ENCODE measurements at places on chromosomes 1 and 21.
A peak's percentile ranks its signal among the peaks of the same experiment; 100 is the strongest.

GRCh38 chr1:145960468-145961108 lies 2.8 kb upstream of the LIX1L start:
- DNase-seq: peak; percentile 73

GRCh38 chr1:179169616-179170467 lies 59.6 kb downstream of the ABL2 start:
- DNase-seq: no peak

DNA sequence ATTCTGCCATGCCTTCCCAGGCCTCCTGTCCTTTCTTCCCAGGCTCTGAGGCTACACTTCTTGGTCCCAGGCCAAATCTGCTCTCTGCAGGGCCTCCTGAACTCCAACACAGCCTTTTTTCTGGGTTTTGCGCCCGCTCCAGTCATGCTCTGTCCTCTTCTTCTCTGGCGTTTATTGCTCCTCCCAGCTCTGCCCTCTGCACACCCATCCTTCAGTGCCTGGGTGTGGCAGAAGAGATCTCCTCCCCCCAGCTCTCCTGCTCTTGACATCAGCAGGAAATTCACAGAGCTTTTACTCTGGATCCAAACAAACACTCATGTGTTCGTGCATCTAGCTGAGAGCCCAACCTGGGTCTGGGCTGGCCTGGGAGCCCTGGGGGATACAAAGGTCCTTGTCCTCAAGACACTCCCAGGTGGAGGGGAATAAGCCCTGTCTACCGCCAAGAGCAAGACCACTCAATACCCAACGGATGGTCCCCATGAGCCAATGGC lies 22.9 kb upstream of the EPS8L3 start:
- DNase-seq: no peak

DNA sequence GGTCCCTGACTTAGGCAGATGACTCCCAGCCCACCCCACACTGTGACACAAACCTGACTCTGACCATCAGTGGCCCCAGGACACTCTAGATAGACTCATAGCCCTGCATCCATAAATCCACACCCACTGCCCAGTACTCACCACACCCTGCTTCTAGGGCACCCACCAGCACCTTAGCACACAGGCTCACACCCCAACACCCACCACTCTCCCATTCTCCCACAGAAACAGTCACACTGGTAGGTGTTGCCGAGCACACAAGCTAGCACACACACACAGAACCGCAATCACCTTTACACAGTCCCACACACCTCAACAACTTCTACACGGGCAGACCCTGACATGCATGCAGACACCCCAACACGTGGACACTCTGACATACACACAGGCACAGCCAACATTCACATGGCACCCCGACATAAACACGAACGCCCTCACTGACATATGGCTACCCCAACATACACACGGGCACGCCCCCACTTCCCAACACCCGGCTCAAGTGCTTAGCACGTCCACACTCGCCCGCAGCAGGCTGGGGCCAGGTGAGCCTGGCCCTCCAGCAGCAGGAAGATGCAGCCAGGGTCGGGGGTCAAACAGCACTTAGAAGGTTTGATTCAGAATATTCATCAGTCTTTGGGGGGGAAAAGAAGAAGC lies 105.5 kb upstream of the TARDBP start:
- DNase-seq: peak; percentile 52

DNA sequence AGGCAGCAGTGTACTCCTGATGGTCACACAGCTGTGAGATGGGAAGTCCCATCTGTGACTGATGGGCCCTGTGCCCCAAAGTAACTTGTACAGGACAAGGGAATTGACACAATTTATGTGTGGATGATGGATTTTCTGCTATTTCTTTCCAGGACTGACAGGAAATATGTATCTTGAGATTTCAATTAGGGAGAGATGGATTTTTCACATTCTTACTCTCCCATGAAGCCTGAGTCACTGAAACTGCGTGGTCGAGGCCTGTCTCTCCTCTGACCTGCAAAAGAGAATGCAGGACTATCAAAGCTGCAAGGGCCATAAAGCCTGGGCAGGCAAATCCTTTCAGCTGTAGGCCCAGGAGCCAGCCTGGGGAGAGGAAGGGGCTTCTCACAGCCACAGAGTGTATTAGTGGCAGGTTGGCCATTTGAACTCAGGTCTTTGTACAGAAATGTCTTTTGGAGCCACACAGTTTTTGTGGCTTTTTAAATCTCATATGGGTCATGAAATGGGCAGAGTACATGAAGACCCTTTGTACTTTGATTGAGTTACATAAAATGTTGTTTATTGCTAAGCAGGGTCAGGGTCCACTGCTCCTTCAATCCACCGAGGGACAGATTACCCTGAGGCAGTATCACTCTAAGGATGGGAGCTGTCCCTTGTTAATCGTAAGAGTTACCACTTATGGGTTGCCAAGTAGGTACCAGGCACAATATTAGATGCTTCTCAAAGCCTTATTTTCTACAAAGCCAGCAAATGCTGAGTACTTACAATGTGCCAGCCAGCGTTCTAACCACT lies 14.8 kb downstream of the ALX3 start:
- no peak for DNase-seq

DNA sequence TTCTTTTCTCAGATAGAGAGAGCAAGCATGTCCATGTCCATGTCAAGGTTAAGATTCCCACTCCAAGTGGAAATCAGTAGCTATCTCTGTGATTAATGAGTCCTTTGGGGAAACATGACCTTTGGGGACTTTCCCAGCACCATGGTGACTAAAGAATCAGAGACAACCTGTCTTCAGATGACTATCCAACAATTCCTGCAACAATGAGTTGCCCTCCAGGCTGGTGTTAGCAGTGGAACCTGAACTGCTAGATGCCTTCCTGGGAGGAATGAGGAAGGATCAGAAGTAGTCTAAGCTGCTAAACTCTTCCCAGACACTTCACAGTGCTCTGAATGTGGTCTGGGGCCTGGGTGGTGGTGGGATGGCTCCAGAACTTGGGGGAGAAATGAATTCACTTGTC lies 6.5 kb downstream of the S100A9 start:
- DNase-seq: no peak

- peak; percentile 8 for DNase-seq
These were observed 57.7 kb downstream of the ZC3H11B start for GRCh38 chr1:219555031-219555692.

GRCh38 chr1:102970496-102971078 lies 137.7 kb downstream of the COL11A1 start:
- DNase-seq: peak; percentile 50

DNA sequence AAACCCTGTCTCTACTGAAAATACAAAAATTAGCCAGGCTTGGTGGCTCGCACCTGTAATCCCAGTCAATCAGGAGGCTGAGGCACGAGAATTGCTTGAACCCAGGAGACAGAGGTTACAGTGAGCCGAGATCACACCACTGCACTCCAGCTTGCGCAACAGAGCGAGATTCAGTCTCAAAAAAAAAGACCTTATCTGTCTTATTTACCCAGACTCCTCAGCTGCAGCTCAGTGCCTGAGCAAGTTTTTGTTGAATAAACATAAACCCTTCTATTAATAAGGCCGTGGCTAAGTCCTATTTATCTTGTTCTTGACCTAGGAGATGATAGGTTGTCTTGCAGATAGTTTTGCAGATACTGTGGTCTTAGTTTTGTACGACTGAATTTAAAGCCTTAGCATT lies 136.4 kb upstream of the TMEM51 start:
- no peak for DNase-seq

DNA sequence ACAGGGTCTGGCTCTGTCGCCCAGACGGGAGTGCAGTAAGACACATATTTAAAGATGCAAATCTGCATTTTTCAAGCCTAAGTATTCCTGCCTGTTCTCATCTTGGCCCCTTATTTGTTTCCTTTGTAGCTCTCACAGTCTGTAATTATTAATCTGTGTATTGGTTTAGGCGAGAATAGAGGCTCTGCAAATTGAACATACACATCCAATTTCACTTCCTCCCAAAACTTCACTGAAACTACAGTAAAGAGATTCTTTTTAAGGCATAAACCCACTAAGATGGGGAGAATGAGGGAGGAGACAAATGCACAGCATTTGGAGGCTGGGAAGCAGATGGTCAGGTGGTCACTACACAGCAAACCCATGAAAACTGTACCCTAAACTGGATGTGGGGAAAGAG lies 21.0 kb downstream of the HMGN2 start:
- DNase-seq: no peak

DNA sequence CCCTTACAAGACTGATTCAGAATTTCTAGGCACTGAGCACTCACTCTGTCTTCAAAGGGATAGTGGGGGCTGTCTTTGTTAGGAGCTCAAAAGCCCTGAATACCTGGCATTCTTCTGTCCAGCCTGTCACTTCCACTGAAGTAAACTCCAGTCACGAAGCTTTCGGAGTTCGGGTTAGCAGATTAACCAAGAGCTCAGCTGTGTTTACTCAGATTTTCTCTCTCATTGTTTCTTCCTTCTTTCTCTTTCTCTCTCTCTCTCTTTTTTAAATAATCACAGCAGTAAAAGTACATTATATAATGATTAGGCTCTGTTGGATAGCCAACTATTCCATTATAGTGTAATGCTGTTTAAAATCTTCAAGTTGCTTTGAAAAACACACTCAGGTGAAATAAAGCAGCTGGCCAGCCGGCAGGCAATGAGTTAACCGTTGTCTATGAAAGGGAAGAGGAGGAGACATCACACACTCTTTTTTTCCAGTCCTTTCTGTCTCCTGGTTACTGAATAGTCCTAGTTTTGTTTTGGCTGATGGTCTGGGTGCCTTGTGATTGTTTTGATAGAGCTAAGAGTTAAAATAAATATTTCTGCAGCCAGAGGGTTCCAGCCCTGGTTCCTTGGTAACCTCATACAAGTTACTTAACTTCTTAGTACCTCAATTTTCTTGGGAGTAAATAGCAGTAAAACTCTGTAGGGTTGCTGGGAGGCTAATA lies 89.8 kb downstream of the ADSS2 start:
- no peak for DNase-seq

- DNase-seq: no peak
These were observed 78.2 kb upstream of the RALGPS2 start for GRCh38 chr1:178646821-178647220.

- DNase-seq: no peak
These were observed 89.7 kb downstream of the IGSF21 start for GRCh38 chr1:18197299-18197698.

Data from NCI-H2171 treated with DMSO at 0.1 percent for 48 hours (cell line).